ENCODE measurements at places on chromosomes 16 and 17.

- DNase-seq, result peak; percentile 43
These were observed 163.4 kb upstream of the CIBAR2 start for GRCh38 chr16:85275533-85276249.

DNA sequence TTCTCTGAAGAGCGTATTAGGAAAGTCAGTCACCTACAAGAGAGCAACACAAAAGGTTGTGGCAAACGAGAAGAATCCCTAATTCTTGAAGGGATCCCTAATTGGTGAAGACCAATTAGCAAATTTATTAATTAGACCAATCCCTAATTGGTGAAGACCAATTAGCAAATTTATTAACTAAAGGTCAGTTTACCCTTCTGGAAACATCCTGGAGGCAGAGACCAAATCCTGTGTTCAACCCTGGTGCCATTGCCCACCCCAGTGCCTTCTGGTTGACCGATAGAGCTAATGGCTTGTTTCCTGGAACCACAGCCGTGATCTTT, 74.2 kb downstream of the WIPI1 start:
- no peak for DNase-seq

DNA sequence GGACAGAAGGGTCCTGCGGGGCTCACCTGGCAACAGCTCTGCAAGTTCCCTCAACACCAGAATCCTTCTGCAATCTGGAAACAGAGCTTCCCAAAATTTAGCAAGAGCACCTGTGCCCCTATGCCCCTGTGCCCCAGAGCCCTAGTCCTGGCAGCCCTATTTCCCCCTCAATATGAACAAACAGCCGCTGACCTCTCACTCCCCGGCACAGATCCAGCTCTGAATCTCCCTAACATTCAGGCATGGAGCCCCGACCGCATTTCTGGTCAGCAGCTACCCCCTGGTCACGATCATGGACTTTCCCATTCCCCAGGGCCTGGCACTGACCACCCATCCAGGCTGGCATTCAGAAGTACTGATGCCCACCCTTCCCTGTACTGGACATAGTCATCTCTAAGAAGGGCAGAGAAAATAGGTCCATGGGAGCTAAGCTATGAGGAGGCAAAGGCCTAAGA, 110.8 kb upstream of the SMURF2 start:
- no peak for DNase-seq

DNA sequence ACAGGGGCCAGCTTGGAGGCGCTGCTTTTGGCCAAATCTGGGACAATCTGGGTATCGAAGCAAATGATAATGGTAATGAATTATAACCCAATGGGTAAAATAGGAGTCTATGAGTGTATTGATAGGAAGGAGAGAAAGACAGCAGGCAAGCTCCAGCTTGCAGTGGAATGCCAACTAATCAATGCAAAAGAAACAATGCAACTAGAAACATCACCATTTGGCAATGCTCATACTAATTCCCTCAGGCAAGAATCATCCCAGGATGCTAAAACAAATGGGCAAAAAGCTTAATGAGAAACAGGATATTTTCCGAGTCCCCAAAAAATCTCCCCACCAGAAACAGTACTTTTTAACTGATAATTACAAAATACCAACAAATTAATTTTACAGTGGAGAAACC, 64.7 kb downstream of the ADCY9 start:
- DNase-seq, result no peak

DNA sequence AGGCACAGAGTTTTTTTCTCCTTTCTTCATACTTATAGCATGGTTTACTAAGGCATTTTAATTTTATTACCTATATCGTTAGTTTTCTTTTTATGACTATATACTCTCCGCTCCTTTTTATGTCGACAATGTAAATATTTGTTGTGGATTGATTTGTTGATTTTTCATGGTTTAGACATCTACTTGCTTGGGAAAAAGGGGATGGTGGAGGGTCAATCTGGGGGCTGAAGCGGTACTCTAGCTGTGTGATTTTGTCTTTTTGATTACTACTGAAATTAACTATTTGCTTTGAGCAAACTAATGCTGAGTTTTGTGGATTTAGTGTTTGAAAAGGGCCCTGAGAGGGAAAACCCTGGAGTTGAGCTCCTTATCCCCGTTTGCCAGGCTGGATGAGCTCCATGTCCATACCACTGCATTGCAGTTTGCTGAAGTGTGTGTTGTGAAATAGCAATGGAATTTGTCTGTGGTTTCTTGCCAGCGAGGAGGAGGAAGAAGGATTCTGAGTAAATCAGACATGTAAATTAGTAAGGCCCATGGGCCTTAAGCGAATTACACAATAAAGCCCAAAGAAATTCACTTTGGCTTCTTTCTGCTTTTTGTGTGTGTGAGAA, 72.0 kb downstream of the FTO start:
- peak; percentile 61 for DNase-seq

GRCh38 chr17:17141279-17141678, 64.9 kb downstream of the PLD6 start:
- DNase-seq, result no peak

GRCh38 chr16:85652431-85653221, 36.1 kb downstream of the GINS2 start:
- DNase-seq, result peak; percentile 33

GRCh38 chr16:25089351-25089750, 22.2 kb upstream of the LCMT1 start:
- no peak for DNase-seq

All from Caki2 (cell line).